ENCODE measurements at places on chromosomes 2 and 18. TPM values are rescaled to one million over a fixed set of nuclear protein-coding genes. Genes with fewer than 3 reads are reported as not detected.

DNA sequence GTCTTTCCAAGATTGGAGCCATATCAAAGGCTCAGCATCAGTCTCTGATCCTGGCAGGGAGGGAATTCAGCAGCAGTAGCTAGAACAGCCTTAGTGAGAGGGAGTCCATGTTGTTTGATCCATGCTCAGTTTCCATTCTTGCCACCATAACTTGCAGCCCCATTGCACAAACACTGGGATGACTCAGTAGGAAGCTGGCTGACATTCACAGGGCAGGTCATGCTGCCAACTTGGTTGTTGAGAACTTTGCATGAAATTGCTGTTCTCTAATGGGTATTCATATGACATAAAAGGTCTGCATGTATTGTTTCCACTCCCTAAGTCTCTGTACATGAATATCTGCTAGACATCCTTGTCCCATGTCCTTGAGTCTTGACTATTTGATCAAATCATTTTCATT is 29.9 kb upstream of the STAT4 start:
- no peaks in the 10 kb centered on the region for H3K36me3 ChIP-seq
- no peak overlapping the region for H3K27ac ChIP-seq
- no peak overlapping the region for H3K4me3 ChIP-seq
- no peak for DNase-seq

STARD6 gene
- total RNA-seq: not detected

DNA sequence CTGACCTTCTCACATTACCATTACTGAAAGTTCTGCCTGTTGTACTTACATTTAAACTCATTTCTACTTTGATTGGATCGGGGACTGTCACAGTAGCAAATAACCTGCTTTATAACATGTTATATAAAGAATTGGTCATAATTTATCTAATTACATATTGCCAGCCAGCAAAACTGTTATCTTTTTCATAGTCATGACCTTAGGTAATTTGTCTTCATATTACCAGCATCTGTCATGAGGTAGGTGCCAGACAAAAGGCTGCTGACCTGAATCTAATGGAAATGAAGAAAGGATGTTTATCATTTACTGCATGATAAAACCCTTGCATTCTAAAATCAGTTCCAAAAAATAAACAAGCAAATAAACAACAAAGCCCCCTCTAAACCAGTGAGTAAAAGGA is 89.4 kb upstream of the LRP1B start:
- H3K27me3 ChIP-seq: no peaks in the 10 kb centered on the region
- peaks cover 6% of the 10 kb centered on the region for H3K4me1 ChIP-seq
- no peak for DNase-seq
- no peaks in the 10 kb centered on the region for H3K36me3 ChIP-seq
- H3K27ac ChIP-seq: no peak overlapping the region

- H3K27ac ChIP-seq: no peak overlapping the region
- no peak for DNase-seq
- no peaks in the 10 kb centered on the region for H3K4me1 ChIP-seq
- H3K36me3 ChIP-seq: no peaks in the 10 kb centered on the region
Observed at GRCh38 chr2:42967959-42968674, 175.7 kb upstream of the HAAO start.

ITGA4 gene
- 0.49 TPM for total RNA-seq

SAG gene
- not detected for total RNA-seq

DNA sequence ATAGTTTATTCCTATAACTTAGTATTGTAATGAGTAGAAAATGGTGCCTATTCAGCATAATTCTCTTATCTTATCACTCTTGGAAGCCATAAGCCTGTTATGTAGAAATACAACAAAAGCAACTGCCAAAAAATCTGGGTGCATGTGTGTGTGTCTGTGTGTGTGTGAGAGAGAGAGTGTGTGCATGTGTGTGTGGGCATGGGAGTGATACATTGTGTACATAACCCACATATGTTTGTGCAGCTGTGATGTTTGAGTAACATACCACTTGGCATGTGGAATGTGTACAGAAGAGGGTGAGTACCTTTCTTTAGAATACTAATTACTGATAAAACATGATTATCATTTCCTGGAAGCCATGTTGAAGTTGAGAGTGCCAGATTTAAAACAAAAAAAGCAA is 642.3 kb upstream of the SYT4 start:
- no peaks in the 10 kb centered on the region for H3K4me1 ChIP-seq
- H3K27ac ChIP-seq: no peak overlapping the region
- no peak for DNase-seq

LONRF2 gene
- total RNA-seq: 1.6 TPM

GRCh38 chr2:221443645-221444044 is 128.5 kb downstream of the EPHA4 start:
- H3K4me3 ChIP-seq: no peak overlapping the region
- no peaks in the 10 kb centered on the region for H3K27me3 ChIP-seq
- H3K4me1 ChIP-seq: 0 out of 2 replicates have a peak, but pooled peaks cover 2% of the 10 kb centered on the region
- DNase-seq: no peak
- no peaks in the 10 kb centered on the region for H3K36me3 ChIP-seq

GRCh38 chr2:120140866-120141265 is 82.3 kb downstream of the TMEM185B start:
- no peak overlapping the region for H3K4me3 ChIP-seq
- no peak overlapping the region for H3K27ac ChIP-seq
- H3K4me1 ChIP-seq: no peaks in the 10 kb centered on the region

FOXI3 gene
- total RNA-seq: not detected

CTNNA2 gene
- not detected for total RNA-seq

- no peaks in the 10 kb centered on the region for H3K36me3 ChIP-seq
- no peak overlapping the region for H3K27ac ChIP-seq
- H3K27me3 ChIP-seq: no peaks in the 10 kb centered on the region
- no peak overlapping the region for H3K4me3 ChIP-seq
- H3K4me1 ChIP-seq: peaks cover 21% of the 10 kb centered on the region
Observed at GRCh38 chr2:128313091-128313836, 5.4 kb downstream of the HS6ST1 start.

TRPM8 gene
- 0.39 TPM for total RNA-seq

DNA sequence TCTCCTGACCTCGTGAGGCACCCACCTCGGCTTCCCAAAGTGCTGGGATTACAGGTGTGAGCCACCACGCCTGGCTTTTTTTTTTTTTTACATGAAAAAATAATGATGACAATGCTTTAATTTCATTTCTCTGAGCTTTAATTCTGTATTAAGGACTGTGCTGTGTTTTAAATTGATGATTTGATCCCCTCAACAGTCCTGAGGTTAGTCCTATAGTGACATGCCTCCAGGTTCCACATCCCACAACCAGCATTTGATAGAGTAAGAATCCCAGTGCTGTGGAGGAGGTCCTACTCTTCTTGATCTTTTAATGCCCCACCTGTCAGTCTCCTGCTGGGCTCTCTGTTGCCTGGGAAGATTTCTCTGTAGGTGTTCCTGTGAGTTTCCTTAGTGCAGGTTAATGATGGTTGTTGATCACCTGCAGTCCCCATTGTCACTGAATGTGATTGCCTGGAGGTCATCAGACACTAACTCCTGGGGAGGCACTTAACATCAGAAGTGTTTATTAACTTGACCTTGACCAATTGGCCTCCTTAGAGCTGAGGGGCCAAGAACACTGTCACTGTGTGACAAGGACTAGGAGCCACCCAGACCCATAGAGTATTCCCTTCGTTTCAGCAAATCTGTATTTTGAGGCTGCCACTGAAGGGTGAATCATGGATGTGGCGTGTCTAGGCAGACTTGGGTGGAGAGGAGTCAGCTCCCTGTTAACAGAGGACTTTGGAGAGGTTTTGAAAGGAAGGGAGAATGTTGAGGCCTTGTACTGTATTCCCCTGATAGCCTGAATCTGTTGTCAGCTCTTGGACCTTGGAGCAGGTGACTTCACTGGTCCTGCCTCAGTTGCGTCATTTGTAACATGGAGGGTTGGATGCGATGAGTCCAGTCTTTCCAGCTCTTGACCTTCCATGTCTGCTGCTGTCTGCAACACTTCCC is 11.5 kb downstream of the ASAP2 start:
- no peaks in the 10 kb centered on the region for H3K27me3 ChIP-seq
- peaks cover 12% of the 10 kb centered on the region for H3K4me1 ChIP-seq
- no peak overlapping the region for H3K27ac ChIP-seq
- H3K4me3 ChIP-seq: no peak overlapping the region

- no peak for DNase-seq
- no peaks in the 10 kb centered on the region for H3K27me3 ChIP-seq
- H3K36me3 ChIP-seq: no peaks in the 10 kb centered on the region
- no peak overlapping the region for H3K27ac ChIP-seq
Observed at GRCh38 chr2:25109822-25110221, 58.6 kb downstream of the POMC start.

GAD1 gene
- 11.0 TPM for total RNA-seq

DNA sequence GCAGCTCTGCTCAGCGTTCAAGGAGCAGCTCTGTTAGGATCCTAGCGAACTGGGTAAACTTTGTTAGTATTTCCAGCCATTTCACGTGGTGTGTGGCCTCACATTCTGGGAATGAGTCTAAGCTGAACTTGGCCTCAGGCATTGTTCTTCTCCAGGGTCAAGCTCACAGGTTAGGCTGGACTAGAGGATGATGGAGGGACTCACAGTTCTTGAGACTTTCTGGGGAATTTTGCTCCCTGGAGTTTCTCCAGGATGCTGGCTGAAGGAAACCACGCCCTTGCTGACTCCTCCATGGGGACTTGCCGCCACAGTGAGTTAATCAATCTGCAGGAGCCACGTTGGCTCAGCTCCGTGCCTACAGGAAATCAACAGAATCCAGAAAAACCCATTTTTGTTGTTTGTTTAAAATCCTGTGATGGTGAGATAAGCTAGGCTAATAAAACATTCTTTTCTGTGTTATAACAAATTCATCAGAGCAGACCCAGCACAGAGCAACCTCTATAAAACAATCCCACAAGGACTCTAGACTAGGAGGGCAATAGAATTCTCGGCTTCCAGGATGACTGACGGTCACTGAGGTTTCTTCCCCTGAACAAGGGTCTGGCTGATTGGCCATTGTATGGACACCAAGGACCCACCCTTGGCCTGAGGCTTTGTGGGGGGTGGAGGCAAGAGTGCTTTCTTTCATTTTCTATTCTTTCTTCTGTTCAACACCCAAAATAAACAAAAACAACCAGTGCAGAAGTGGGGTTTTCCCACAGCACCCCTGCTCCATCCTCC is 12.6 kb downstream of the CNDP1 start:
- no peak overlapping the region for H3K27ac ChIP-seq
- no peak overlapping the region for H3K4me3 ChIP-seq
- no peaks in the 10 kb centered on the region for H3K27me3 ChIP-seq
- H3K4me1 ChIP-seq: no peaks in the 10 kb centered on the region
- no peaks in the 10 kb centered on the region for H3K36me3 ChIP-seq
- no peak for DNase-seq

PID1 gene
- total RNA-seq: 0.15 TPM

ZCCHC2 gene
- 17.7 TPM for total RNA-seq

DNA sequence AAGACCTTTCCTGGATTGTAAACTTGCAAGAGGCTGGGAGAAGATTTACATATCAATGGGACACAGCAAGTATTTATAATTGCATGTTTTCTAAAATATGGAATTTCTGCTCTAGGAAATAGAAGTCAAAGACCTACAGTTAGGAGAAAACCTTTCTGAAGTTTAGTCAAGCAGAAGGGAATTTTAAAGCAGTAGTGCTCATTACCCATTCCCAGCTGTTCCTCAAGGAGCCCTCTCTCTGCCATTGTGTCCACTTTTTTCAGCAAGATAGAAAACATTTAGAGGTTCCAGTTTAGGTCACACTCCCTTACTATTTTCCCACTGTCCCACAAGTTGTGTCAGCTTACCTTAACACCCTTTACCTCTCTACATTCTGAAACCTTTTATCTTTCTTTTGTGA is 584.0 kb upstream of the CHAC2 start:
- no peaks in the 10 kb centered on the region for H3K36me3 ChIP-seq
- no peaks in the 10 kb centered on the region for H3K4me1 ChIP-seq
